ENCODE measurements at places on chromosomes 7 and 10.

DNA sequence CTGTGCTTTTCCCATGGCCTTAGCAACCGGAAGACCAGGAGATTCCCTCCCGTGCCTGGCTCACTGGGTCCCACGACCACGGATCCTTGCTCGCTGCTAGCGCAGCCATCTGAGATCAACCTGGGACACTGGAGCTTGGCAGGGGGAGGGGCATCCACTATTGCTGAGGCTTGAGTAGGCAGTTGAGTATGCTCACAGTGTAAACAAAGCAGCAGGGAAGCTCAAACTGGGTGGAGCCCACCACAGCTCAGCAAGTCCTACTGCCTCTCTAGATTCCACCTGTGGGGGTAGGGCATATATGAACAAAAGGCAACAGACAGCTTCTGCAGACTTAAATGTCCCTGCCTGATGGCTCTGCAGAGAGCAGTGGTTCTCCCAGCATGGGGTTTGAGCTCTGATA lies 697.0 kb downstream of the SORCS1 start:
- no peak for DNase-seq

DNA sequence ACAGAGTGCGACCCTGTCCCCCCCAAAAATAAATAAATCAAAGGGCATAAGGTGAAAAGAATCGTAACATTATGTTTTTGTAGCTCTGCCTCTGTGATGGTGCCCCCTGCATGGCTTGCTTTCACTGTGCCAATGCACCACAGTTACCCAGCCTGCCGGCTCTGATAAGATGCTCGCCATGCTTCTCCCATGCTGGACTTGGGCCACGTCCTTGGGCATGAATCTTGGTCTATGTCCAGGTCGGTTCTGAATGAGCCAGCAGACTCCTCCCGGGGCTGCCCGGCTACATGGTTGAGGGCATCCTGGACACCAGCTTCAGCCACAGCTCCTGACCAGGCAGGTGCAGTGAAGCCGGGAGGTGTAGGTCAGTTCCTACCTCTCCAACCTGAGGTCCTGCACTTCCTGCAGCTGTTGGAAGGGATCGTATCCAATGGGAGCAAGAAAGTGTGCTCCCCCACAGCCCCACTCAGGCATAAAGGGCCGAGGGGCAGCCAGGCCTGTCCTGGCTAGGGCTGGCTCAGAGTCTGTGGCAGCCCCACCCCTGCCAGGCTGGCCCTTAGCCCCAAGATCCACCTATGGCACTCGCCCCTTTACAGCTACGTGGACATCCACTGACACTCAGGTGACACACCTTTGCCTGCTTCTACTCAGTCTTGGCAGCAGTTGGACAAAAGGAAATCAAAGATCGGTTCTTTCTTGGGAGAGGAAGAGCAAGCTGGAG lies 34.1 kb downstream of the CHST3 start:
- DNase-seq = no peak

DNA sequence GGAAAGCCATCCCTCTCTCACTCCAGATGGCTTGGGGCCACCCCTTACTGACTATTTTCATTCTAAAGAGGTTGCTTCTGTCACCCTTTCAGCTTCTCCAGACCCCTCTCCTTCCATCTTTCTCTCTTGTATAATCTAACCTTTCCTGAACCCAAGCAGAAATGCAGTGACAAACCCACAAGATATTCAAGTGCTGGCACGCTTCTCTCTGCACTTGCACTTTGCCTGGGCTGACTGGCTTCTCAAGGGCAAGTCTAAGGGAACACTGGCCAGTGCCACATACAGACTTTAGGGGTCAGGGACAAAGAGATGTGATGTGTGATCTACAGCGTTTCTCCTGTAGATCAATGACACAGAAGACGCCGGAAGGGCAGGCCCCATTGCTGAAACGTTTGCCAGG lies 150.4 kb upstream of the LANCL2 start:
- DNase-seq = no peak

- no peak for DNase-seq
Measured at GRCh38 chr7:130272381-130273080, 5.9 kb downstream of the CPA2 start.

- no peak for DNase-seq
Measured at GRCh38 chr7:1355568-1356340, 103.5 kb downstream of the MICALL2 start.

DNA sequence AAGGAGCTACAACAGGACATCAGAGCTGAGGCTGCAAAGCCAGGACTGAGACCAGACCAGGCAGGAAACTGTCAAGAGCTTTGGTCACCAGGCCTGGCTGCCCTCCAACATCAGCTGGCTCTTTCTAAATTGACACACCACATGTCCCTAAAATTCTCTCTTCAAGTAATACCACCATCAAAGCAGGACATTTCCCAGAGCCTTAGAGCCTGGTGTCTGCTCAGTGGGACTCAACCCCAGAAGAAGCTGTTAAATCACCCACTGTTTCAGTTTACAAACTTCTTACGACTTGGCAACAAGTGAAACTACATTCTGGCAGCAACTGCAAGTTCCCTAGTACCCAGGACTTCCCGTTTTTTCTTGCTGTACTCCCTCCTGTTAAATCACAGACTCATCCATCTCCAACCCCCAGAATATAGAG lies 3.8 kb upstream of the IL6 start:
- no peak for DNase-seq

DNA sequence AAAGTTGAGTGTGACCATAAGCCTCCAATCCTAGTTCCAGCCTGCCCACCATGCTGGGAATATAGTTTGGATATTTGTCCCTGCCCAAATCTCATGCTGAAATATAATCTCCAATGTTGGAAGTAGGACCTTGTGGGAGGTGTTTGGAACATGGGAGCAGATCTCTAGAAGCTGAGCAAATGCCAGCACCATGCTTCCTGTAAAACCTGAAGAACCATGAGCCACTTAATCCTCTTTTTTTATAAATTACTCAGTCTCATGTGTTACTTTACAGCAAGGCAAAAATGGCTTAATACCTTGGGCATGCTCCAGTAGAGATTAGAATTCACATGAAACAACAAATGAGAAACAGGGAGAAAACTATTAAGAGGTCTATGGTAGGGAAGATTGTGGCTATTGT lies 27.2 kb downstream of the STEAP1 start:
- DNase-seq = no peak

GRCh38 chr7:1028044-1028770 lies 16.1 kb upstream of the GPR146 start:
- DNase-seq = peak; percentile 82

DNA sequence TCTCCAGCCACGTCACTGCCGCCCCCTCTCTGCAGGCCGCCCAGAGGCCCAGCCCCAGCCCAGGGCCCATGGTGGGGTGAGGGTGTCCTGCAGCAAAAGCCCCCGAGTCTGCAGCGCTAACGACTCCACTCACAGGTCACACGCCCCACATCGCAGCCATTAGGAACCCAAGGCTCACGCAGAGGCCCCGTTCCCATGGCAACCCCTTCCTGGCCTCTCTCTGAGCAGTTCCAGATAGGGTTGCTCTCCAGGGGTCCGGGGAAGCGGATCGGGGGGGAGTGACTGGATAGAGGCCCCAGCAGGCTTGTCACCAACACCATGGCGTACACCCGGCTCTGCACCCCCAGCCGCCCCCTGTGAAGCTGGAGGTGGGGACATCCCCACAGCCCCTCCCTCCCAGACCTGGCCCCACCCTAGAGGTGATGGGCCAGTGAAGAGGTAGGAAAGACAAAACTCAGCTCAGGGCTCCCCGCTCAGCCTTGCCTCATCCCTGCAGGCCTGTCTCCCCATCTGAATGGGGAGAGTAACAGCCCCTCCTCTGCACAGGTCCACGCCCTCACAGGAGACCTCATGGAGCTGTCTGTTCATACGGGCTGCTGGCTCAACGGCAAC lies 41.2 kb downstream of the TNRC18 start:
- no peak for DNase-seq

DNA sequence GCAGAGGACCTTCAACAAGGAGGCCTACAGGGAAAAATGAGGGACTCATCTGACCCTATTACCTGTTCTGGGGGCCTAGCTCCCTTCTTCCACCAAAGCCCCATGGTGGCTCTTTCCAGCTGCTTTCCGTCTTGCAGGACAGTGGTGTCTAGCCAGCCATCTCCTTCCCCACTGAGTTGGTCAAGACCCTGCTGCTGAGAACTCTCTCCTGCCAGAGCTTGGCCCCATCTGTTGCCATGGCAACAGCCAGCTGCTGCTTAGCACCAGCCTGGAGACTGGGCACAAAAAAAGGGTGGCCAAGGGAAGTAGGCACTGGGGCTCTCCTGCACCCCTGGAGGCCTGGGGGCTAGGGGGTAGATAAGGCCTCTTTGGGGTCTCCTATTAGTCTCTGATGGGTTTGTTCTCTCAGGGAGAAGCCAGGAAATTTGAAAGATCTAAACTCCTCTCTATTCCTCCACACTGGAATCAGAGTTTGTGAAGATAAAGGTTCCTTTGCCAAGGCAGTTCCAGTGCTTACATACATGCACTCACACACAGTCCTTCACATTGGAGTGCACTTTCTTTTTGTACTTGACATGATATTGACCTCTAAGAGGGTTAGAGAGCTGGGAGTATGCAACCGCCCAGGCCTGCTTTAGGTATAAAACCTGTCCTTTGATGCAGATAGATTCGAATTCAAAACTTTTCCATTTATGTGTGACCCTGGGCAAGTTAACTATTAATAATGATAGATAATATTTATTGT lies 15.8 kb downstream of the TSPAN33 start:
- no peak for DNase-seq

DNA sequence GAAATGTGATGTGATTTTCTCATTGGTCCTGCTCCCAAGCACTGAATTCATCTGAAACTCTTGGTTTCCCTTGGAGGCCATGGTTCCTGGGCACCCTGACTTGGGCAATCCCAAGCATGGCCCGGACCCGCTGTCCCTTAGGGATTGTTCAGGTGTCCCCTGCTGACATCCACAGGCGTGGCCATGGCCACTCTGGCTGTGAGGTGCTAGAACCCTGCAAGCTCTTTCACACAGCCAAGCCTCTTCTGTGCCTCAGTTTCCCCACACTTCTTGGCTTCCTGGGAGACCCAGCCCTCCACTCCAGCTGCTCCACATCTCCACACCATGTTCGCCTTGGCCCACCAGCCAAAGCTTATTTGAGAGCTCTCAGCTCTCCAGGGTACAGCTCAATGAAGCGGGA lies 12.0 kb upstream of the AZGP1 start:
- no peak for DNase-seq

- no peak for DNase-seq
Measured at GRCh38 chr7:50748472-50748871, 34.2 kb downstream of the GRB10 start.

- no peak for DNase-seq
Measured at GRCh38 chr10:125343118-125343925, 183.0 kb upstream of the CTBP2 start.

DNA sequence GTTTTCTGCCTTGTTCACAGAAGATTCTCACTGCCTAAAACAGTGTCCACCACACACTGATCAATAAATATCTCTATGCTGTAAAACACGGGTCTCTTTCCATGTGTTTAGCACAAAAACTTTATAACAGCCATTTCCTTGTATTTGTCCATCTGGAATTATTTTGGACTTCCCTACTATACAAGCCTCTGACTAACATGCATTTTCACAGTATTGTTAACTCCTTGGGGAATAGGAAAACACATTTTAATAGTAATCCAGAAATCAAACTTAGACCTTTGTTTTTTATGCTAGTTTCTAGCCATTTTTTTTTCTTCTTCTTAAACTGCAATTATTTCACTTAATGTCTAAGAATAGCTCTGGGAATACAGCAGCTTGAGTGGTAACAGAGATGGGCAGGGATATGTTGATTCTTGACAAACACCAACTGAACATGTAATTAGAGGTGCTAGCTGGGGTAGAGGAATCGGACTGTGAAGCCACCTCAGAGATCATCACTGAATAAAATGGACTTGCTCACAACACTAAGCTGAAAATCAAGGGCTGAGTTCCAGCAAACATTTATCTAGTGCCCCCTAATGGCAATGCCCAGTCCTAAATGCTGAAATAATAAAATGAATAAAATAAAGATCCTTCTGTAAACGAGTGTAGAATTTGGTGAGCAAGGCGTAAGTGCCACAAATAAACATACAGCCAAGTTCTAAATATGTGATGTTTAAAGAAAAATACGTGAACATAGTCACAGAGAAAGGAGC lies 593.1 kb downstream of the SORCS1 start:
- DNase-seq = no peak
